H9 (cell line): ENCODE measurements at places on chromosomes 7 and 10. TPM values are rescaled to one million over a fixed set of nuclear protein-coding genes. Genes with fewer than 3 reads are reported as not detected.

DNA sequence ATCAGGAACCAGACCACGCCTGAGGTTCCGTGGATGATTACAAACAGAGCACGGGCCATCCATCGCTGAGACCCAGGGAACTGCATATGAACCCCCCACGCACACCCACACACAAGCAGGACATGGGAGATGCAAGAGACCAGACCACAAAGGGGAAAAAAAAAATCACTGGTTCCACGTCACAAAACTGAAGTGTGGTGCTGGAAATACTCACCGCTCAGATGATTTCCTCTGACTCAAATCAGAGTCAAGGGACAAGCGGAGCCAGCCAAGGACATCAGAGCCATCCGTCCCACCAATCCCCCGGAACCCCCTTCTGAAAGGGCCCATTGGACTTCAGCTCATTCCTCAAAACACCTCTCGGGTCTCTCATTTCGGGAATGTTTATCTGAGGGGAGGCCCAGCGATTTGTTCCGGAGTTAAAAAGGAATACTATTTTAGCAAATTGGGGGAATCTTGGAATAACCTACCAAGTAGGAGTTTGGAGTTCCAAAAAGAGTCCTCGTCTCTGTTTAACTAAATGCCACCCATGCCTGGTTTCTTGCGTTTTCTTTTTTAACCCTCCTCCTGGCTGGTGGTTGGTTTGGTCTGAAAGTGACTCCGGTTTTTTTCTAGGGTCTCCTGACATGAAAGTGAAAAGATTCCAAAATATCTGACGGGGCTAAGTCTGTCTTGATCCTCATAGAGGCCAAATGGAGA lies 15.0 kb downstream of the SNX8 start:
- no peak overlapping the region for H3K27ac ChIP-seq
- peaks cover 6% of the 10 kb centered on the region; the same call in 1 of the 2 replicates for H3K4me1 ChIP-seq
- no peak overlapping the region for H3K4me3 ChIP-seq
- no peak for DNase-seq
- H3K27me3 ChIP-seq: no peaks in the 10 kb centered on the region

DNA sequence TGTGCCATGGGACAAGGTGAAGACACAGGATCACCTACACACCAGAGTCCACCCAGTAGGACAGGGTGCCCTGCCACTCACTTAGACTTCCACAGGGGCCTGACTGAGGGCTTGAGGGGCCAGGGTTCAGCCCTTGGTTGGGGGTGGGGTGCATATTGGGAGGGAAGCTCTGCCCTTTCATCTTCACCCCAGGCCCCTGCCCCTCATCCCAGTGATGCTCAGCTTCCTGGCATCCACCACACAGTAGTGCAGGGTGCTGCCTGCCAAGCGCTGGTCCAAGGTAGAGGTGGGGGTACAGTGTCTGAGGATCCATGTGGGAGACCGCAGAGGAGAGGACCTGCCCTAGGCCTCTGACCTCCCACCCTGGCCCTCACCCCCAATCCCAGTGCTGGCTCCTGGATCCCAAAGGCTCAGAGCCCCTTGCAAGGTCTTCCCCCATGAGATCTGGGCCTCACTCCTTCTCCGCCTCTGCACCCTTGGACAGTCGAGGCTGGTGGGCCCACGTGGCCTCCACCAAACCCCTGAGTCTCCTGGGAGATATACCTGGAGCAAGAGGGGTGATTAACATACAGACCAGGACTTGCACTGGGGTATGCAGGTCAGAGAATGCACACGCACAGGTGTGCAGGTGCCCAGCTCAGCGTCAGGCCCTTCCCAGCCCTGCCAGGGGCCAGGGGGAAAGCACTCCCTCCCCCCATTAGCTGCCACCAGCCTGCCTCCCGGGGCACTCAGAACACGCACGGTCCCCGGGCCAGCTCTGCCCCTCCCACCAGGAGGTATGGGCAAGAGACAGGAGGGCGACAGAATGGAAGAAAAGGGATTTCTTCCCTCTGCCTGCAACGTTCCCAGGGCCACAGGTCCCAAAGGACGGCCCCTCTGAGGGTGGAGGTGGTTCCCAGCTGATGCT lies 8.6 kb upstream of the IRF5 start:
- H3K4me1 ChIP-seq: no peaks in the 10 kb centered on the region
- no peak overlapping the region for H3K4me3 ChIP-seq
- H3K27me3 ChIP-seq: no peaks in the 10 kb centered on the region

- no peaks in the 10 kb centered on the region for H3K27me3 ChIP-seq
- H3K4me1 ChIP-seq: no peaks in the 10 kb centered on the region
- peak; percentile 34 for DNase-seq
- peaks cover 36% of the 10 kb centered on the region for H3K36me3 ChIP-seq
- no peak overlapping the region for H3K4me3 ChIP-seq
Observed at GRCh38 chr7:157409149-157409752, 72.4 kb downstream of the DNAJB6 start.

- H3K27ac ChIP-seq: no peak overlapping the region
- no peaks in the 10 kb centered on the region for H3K27me3 ChIP-seq
- peaks cover 6% of the 10 kb centered on the region; the same call in 2 of the 3 replicates for H3K36me3 ChIP-seq
- no peak for DNase-seq
- H3K4me3 ChIP-seq: no peak overlapping the region
- no peaks in the 10 kb centered on the region for H3K4me1 ChIP-seq
Observed at GRCh38 chr7:27523321-27523720, 139.4 kb downstream of the HIBADH start.

GRCh38 chr10:30883116-30883515 lies 148.5 kb downstream of the ZNF438 start:
- DNase-seq: no peak
- H3K27me3 ChIP-seq: no peaks in the 10 kb centered on the region
- H3K36me3 ChIP-seq: peaks cover 3% of the 10 kb centered on the region; the same call in 1 of the 2 replicates
- no peaks in the 10 kb centered on the region; the same call in 1 of the 2 replicates for H3K4me1 ChIP-seq

DNA sequence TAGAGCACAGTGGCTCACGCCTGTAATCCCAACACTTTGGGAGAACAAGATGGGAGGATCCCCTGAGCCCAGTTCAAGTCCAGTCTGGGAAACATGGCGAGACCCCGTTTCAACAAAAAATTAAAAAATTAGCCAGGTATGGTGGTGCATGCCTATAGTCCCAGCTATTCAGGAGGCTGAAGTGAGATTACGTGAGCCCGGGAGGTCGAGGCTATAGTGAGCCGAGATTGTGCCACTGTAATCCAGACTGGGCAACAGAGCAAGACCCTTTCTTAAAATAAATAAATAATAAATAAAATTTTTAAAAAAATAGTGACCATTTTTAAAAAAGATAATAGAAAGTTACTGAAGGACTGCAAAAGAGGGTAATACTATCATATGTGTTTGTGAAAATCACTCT lies 28.8 kb downstream of the MTPAP start:
- H3K27me3 ChIP-seq: no peaks in the 10 kb centered on the region
- H3K36me3 ChIP-seq: peaks cover 37% of the 10 kb centered on the region

DNA sequence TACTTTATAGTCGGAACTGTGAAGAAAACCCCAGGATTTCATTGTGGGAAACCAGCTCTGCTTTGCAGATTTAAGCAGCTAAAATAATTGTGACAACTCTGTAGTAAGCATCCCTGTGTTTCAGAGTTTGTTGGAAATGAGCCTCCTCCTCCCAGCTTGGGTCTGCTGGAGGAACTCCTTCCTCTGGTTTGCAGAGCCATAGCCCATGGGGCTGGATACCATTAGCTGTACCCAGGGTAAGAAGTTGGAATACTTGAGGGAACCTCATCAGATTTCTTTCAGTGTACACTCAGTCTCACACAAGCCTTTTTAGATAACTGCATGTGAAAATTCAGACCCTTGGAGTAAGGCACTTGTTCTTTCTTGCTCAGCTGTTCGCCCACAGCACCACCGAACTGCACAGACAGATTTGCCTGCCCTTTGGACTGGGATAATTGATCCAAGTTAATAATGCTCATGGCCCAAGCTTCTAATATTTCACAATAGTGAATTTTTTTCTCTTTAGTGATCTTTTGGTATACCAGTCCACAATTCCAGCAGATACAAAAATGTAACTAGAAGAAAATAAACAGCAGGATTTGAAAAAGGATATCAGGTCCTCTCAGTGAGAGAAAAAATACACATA lies 467.4 kb upstream of the FZD8 start:
- no peaks in the 10 kb centered on the region for H3K4me1 ChIP-seq
- no peak overlapping the region for H3K27ac ChIP-seq

DNA sequence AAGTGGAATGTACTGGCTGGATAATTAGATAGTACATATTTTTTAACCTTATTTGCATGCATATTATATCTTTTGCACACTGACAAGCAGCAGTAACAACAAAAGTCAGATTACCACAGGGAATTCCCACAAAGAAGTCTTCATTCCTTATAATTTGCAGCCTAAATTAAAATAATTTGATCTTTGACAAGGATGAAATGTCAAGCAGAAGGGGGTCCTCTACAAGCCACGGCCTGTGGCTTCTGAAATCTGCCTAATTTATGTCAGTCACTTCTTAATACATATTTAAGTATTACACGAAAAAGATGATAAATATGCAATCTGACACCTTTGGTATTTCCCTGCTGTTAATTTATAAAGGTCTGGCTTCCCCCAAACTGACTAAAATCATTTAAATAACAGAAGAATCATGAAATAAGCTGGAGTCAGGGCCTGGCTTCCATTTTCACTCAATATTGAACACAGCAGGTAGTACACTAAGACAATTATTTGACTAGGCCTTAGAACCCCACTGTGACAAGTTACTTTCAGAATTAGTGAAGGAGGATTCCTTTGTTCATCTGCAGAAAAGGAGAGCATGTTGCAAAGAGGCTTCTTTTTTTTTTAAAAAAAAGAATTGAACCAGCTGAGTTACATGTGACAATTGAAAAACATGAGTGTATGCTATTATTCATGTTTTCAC lies 351.1 kb upstream of the ETV1 start:
- H3K4me1 ChIP-seq: peaks cover 2% of the 10 kb centered on the region; the same call in 1 of the 2 replicates
- H3K4me3 ChIP-seq: no peak overlapping the region
- no peaks in the 10 kb centered on the region for H3K27me3 ChIP-seq
- H3K27ac ChIP-seq: no peak overlapping the region
- H3K36me3 ChIP-seq: no peaks in the 10 kb centered on the region
- DNase-seq: no peak

DNA sequence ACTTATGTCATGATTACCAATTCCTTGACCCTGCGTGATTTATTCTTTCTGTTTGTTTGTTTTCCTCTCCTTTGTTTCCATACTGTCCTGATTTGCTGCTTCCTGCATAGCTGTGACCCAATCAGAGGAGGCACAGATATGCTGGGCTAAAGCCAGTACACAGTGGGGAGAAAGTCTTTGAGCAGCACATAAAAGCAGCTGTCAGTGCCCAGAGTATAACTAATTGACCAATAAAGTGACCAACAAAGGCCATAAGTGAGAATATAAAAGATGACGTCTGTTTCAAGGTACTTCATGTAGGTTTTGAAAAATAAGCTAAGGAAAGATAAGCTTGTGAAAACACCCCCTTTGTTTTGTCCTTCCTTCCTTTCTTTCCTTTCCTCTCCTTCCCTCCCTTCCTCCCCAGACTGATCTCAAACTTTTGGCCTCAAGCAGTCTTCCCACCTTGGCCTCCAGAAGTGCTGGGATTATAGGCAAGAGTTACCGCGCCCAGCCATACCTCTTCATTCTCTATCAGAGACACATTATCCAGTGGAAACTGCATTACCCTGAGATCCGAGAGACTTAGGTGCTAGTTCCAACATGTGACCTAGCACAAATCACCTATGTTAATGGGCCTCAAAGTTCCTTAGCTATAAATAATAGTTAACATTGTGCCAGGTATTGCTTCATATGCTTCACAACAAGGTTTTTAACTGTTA lies 17.0 kb downstream of the BCAP29 start:
- H3K36me3 ChIP-seq: peaks cover 13% of the 10 kb centered on the region
- no peaks in the 10 kb centered on the region for H3K4me1 ChIP-seq
- H3K4me3 ChIP-seq: no peak overlapping the region; the same call in 2 of the 3 replicates
- H3K27ac ChIP-seq: no peak overlapping the region

- no peak overlapping the region for H3K27ac ChIP-seq
- H3K27me3 ChIP-seq: no peaks in the 10 kb centered on the region
- no peaks in the 10 kb centered on the region for H3K36me3 ChIP-seq
- no peak overlapping the region for H3K4me3 ChIP-seq
Observed at GRCh38 chr7:41892356-41893100, 189.6 kb upstream of the INHBA start.

GRCh38 chr10:111017098-111017497 lies 59.7 kb upstream of the ADRA2A start:
- no peak for DNase-seq
- no peaks in the 10 kb centered on the region for H3K4me1 ChIP-seq

DNA sequence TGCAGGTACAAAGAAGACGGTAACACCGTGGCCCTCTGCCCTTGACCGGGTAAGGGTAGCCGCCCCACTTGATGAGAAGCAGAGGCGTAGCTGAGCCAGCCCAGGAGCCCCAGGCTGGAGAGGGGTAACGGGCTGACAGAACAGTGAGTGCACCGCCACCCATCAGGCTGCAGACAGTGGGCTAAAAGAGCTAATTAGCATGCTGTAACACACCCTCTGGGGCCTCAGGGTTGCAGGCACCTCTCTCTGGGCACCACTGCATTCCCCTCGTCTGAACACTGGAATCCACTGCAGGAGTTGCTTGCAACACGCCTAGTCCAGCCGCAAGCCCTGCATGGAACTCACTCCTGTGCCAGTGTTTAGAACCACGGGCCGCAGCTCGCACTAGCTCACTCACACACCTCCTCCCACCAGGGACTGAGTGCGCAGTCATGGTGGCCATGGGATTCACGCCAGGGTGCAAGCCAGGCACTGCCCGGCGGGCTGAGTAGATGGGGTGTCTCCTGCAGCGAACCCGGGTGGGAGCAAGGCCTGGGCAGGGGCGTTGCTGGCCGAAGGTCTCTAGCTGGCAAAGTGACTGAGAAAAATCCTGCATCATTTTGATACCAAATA lies 36.1 kb downstream of the AGMO start:
- H3K27ac ChIP-seq: no peak overlapping the region
- no peaks in the 10 kb centered on the region for H3K4me1 ChIP-seq
- H3K4me3 ChIP-seq: no peak overlapping the region
- H3K36me3 ChIP-seq: peaks cover 9% of the 10 kb centered on the region
- H3K27me3 ChIP-seq: no peaks in the 10 kb centered on the region

DNA sequence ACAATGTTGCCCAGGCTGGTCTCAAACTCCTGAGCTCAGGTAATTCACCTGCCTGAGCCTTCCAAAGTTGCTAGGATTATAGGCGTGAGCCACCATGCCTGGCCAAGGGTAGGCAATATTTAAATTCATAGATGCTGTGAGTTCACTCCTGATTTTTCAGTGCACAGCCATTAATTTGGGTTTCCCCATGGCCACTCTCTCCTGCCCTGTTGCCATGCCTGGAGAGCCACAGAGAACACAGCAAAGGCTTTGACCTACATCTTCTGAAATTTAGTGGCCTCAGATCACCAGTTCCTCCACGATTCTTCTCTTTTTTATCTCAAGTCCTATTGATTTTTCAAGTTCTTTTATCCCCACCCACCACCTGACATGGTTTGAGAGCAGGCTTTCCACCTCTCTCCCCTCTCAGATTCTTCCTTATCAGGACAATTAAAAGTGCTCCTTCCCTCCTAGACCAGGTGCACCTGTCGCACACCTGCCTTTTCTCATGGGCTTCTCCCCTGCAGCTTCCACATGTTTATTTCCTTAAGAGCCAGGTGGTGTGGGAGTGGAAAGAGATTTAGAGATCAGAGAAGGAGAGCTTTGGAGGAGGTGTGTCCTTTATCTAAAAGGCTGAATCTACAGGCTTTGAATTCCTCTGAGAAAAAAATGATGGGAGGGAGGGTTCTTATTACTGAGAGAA lies 123.8 kb downstream of the ADRA2A start:
- H3K27ac ChIP-seq: no peak overlapping the region
- DNase-seq: no peak
- no peaks in the 10 kb centered on the region for H3K36me3 ChIP-seq
- no peaks in the 10 kb centered on the region for H3K27me3 ChIP-seq

CPVL gene
- 26.9 and 28.0 TPM in 2 replicates for total RNA-seq

FAM241B gene
- 13.7 and 14.7 TPM in 2 replicates for total RNA-seq

IPMK gene
- total RNA-seq: 7.2 and 7.3 TPM in 2 replicates

STX1A gene
- 9.3 and 10.1 TPM in 2 replicates for total RNA-seq

CCDC3 gene
- 2.3 and 2.4 TPM in 2 replicates for total RNA-seq
